ENCODE measurements at places on chromosomes 2 and 18. TPM values are rescaled to one million over a fixed set of nuclear protein-coding genes. Genes with fewer than 3 reads are reported as not detected.

DNA sequence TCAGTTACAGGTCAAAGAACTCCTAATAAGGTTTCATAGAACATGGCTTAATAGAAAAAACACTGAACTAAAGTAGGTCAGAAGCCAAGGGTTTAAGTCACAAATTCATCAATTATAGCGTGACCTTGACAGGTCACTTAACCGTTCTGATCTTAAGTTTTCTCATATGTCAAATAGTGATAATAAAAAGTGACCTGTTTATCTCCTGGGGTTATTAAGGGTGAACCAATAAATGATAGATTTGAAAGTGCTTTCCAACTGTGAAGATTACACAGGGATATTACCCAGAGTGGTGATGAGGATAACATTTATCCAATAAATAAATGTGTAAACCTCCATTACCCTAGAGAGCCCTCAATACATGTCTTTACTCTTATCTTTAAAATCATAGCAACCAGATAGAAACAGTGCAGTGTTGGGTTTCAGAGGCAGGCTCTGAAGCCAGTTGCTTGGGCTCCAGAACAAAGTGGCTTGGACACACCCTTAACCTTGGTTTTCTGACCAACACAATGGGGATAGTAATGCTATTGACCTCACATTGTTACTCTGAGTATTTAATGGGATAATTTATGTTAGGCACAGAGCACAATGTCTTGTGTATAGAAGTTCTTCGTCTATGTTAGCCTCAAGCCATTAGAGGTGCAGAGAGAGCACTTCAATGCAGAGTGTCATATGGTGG, 48.6 kb downstream of the KLHL14 start:
- DNase-seq: no peak
- H3K4me3 ChIP-seq: no peak overlapping the region
- no peaks in the 10 kb centered on the region for H3K36me3 ChIP-seq
- H3K27me3 ChIP-seq: peaks cover 2% of the 10 kb centered on the region
- H3K27ac ChIP-seq: no peak overlapping the region

DNA sequence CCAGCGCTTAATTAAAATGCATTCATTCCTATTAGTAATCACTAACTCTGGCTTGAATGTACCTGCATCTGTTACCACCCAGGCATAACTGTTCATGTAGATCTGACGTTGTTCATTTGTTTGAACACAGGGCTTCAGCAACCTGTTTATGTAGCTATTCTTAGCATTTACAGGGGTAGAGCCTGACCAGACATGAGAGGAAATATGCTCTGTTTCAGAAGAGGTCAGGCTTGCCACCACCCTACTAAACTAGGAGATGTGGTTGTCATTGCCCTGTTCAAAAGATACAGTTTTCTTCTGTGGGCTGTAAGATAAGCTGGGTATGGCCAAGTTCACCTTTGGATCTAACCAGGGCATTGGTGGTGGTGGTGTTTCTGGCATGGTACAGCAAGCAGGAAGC, 8.8 kb downstream of the MGAT5 start:
- H3K27me3 ChIP-seq: no peaks in the 10 kb centered on the region
- no peak overlapping the region for H3K4me3 ChIP-seq
- no peak for DNase-seq

- H3K36me3 ChIP-seq: peaks cover 4% of the 10 kb centered on the region
- no peak overlapping the region for H3K27ac ChIP-seq
- no peak overlapping the region for H3K4me3 ChIP-seq
- DNase-seq: no peak
These were observed 18.3 kb upstream of the POLE4 start for GRCh38 chr2:74939919-74940812.

DNA sequence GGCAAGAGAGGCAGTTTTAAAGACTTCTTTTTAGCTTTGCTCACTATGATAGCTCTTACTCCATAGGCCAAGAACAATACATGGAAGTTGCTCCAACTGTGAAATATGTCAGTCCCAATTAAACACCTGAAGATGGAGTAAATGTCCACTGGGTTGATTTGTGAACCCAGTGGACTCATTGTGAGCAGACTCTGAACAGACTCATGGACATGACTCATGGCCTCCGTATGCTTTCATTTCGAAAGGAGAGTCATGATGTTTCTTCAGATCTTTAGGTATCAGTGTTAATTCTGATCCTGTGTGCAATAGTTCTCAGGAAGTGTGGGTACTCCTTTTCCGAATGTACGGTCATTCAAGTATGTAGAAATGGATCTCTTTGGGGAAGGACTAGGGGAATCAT, 5.4 kb upstream of the CWC22 start:
- no peak overlapping the region for H3K27ac ChIP-seq
- H3K4me1 ChIP-seq: peaks cover under 1% of the 10 kb centered on the region
- no peak overlapping the region for H3K4me3 ChIP-seq
- H3K36me3 ChIP-seq: no peaks in the 10 kb centered on the region
- H3K27me3 ChIP-seq: peaks cover 4% of the 10 kb centered on the region

- H3K4me3 ChIP-seq: no peak overlapping the region
- peaks cover 2% of the 10 kb centered on the region for H3K4me1 ChIP-seq
- H3K27me3 ChIP-seq: no peaks in the 10 kb centered on the region
- no peak overlapping the region for H3K27ac ChIP-seq
- H3K36me3 ChIP-seq: peaks cover 33% of the 10 kb centered on the region
These were observed 117.1 kb upstream of the BOD1L2 start for GRCh38 chr18:57029761-57030160.

DNA sequence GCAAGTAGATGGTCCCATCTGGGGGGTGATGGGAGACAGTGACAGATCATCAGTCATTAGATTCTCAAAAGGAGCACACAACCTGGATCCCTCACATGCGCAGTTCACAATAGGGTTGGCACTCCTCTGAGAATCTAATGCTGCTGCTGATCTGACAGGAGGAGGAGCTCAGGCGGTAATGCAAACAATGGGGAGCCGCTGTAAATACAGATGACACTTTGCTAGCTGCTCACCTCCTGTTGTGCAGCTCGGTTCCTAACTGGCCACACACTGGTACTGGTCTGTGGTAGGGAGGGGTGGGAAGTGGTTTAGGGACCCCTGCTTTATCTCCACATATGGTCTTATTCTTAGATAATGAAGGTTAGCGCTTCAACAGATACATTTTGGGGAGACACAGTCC, 506.6 kb downstream of the PLCL1 start:
- H3K36me3 ChIP-seq: no peaks in the 10 kb centered on the region
- no peak for DNase-seq
- H3K27ac ChIP-seq: no peak overlapping the region
- no peaks in the 10 kb centered on the region for H3K4me1 ChIP-seq
- H3K4me3 ChIP-seq: no peak overlapping the region

DNA sequence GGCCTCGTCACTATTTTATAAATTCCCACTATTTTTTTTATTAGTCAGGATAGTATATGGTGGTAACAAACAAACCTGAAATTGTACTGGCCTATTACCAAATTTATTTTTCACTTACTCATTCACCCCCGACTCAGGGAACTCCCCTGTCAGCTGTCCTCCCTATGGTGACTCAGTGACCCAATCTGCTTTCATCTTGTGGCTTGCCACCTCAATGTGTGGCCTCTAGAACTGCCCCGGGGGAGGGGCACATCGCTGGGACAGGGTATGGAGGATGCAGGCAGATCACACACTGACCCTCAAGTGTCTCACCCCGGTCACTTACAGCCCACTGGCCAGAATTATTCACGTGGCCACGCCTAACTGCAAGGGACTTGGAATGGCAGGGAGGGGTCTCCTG, 71.6 kb downstream of the ACTR2 start:
- no peak overlapping the region for H3K4me3 ChIP-seq
- H3K4me1 ChIP-seq: peaks cover 41% of the 10 kb centered on the region
- H3K27me3 ChIP-seq: no peaks in the 10 kb centered on the region
- H3K36me3 ChIP-seq: no peaks in the 10 kb centered on the region

DNA sequence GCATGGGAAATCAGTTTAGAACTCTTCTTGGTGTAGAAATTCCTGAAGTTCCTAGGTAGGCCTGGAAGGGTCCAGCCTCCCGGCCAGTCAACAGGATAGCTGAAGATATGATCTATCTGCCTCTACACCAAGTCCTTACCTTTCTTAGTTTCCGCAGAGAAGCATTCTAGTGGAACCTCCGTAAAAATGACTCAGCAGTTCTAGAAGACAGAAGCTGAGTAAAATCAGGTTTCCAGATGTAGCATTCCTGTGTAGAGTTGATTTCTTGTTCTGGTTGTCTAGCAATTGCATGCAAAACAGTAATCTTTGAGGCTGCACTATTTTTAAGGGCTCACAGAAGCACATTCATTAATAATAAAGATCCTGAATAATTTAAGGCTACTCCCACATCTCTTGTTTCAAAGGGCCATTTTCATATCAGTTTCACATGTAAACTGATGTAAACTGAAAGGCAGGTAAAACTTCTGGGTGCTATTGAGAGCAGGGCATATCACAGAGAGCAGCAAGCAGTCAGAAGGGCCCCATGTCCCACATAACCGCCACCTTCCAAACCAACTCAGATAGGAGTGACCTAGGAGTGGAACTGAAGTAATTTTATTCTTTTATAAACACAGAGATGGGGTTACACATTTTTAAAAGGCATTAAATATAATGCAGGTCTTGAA, 3.2 kb upstream of the DYTN start:
- DNase-seq: no peak
- H3K4me3 ChIP-seq: no peak overlapping the region
- peaks cover 20% of the 10 kb centered on the region for H3K27me3 ChIP-seq
- H3K36me3 ChIP-seq: no peaks in the 10 kb centered on the region
- H3K27ac ChIP-seq: no peak overlapping the region
- no peaks in the 10 kb centered on the region for H3K4me1 ChIP-seq

VWA3B gene
- total RNA-seq: 0.43 TPM

CREG2 gene
- total RNA-seq: not detected

GRCh38 chr2:25387876-25388449, 46.2 kb upstream of the DNMT3A start:
- H3K27ac ChIP-seq: no peak overlapping the region
- peaks cover 15% of the 10 kb centered on the region for H3K4me1 ChIP-seq
- H3K36me3 ChIP-seq: peaks cover 11% of the 10 kb centered on the region

REG3A gene
- not detected for total RNA-seq

DNA sequence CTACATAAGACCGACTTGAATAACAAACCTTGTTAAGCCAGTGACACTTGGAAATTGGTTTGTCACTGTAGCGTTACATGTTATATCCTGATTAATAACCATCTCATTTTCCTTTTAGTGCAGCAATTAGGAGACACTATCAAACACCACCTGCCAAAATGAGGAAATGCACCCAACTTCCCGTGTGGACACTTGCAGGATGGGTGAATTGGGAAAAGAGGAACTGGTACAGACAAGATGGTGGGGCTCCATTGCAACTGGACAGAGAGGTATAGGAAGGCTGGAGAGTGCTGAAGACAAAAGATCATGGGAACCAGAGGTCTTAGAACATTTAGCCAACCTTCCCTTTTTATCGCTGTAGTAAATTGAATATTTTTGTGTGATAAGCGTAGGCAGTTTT, 816.3 kb upstream of the HS6ST1 start:
- no peak overlapping the region for H3K27ac ChIP-seq
- no peak overlapping the region for H3K4me3 ChIP-seq
- no peaks in the 10 kb centered on the region for H3K27me3 ChIP-seq
- H3K36me3 ChIP-seq: no peaks in the 10 kb centered on the region

GKN2 gene
- total RNA-seq: not detected

- H3K27me3 ChIP-seq: peaks cover 5% of the 10 kb centered on the region
- no peak overlapping the region for H3K27ac ChIP-seq
- no peak for DNase-seq
- no peaks in the 10 kb centered on the region for H3K4me1 ChIP-seq
These were observed 390.9 kb upstream of the SMIM21 start for GRCh38 chr18:75818383-75818782.

ASAP2 gene
- 0.15 TPM for total RNA-seq

- H3K4me3 ChIP-seq: no peak overlapping the region
- H3K4me1 ChIP-seq: no peaks in the 10 kb centered on the region
- H3K36me3 ChIP-seq: no peaks in the 10 kb centered on the region
- no peak for DNase-seq
- no peak overlapping the region for H3K27ac ChIP-seq
These were observed 15.4 kb upstream of the SLC9A2 start for GRCh38 chr2:102603904-102604303.

LRRC30 gene
- not detected for total RNA-seq

CYP27A1 gene
- not detected for total RNA-seq

DNA sequence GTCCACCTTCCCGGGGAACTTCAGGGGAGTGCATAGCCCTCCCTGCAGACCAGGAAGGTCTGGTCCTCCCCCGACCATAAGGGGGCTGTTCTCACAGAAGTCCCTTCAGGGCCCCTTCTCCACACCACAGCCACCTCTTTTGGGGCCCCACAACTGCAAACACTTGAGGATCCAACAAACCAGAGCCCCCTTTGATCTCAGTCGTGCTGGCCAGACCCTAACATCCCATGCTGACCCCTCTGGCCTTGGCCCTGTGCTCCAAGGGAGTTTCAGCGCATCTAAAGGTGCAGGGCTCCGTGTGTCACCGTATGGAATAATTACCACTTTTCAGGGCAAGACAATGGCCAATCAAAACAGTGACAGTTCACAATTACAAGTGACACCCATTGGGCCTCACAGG, 57.7 kb downstream of the ADNP2 start:
- H3K36me3 ChIP-seq: no peaks in the 10 kb centered on the region
- H3K27ac ChIP-seq: no peak overlapping the region
- DNase-seq: no peak
- H3K27me3 ChIP-seq: peaks cover 30% of the 10 kb centered on the region

KIAA1328 gene
- 7.8 TPM for total RNA-seq

GRCh38 chr18:58054041-58054781, 10.2 kb downstream of the NEDD4L start:
- peaks cover 2% of the 10 kb centered on the region for H3K27me3 ChIP-seq
- H3K27ac ChIP-seq: no peak overlapping the region
- H3K4me3 ChIP-seq: no peak overlapping the region
- no peaks in the 10 kb centered on the region for H3K36me3 ChIP-seq
- DNase-seq: no peak

STARD6 gene
- not detected for total RNA-seq

MAB21L4 gene
- total RNA-seq: not detected

DNA sequence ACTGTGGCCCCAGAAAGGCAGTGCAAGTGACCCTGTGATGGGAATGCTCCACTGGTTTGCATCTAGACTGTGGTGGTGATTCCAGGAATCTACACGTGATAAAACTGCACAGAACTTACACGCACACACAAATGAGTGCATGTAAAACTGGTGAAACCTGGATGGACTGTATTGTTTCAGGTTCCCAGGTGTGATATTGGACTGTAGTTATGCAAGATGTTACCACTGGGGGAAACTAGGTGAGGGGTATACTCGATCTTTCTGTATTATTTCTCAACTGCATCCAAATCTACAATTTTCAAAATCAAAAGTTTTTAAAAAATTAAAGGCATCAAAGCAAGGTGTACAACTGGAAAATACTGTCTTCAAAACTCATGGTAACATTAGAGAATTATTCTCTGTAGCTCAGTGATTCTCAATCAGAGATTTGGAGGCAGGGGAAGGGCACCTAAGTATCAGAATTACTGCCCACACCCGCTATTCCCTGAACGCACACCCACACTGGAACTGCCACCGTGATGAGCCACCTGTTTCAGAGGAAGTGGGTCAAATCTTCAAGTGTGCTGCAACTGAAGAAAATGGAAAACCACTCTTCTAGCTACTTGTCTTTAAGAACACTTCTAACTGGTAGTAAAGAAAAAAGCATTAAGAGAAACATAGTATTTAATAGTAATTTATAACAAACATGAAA, 26.7 kb downstream of the PTPN2 start:
- no peaks in the 10 kb centered on the region for H3K27me3 ChIP-seq
- H3K27ac ChIP-seq: peak overlapping the region; percentile 59
- H3K4me1 ChIP-seq: peaks cover 53% of the 10 kb centered on the region

FOXD4L1 gene
- not detected for total RNA-seq

RBKS gene
- 1.1 TPM for total RNA-seq

ANKMY1 gene
- 17.0 TPM for total RNA-seq

LCT gene
- 0.05 TPM for total RNA-seq

- H3K27me3 ChIP-seq: no peaks in the 10 kb centered on the region
- no peak overlapping the region for H3K4me3 ChIP-seq
- no peak overlapping the region for H3K27ac ChIP-seq
- H3K36me3 ChIP-seq: no peaks in the 10 kb centered on the region
- H3K4me1 ChIP-seq: no peaks in the 10 kb centered on the region
- no peak for DNase-seq
These were observed 11.1 kb downstream of the SCN3A start for GRCh38 chr2:165192729-165193128.
